ENCODE measurements at places on chromosomes 6 and 20.

DNA sequence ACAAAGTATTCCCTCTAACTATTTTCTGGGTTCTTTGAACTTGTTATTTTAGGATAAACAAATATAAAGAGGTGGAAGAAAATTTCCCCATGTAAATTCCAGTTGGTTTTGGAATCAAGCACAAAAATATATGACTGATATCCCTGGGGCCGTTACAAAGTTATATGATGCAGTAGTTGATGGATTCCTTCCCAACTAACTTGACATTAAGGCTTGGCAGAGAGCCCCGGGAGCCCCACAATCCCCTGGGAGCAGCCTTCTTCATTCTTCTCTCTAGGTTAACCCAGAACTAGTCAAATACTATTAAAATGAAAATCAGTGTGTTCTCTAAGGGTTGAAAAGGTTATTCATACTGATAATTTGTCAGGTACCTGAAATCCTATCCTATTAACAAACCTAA lies 508.9 kb upstream of the SOX4 start:
- DNase-seq: no peak

DNA sequence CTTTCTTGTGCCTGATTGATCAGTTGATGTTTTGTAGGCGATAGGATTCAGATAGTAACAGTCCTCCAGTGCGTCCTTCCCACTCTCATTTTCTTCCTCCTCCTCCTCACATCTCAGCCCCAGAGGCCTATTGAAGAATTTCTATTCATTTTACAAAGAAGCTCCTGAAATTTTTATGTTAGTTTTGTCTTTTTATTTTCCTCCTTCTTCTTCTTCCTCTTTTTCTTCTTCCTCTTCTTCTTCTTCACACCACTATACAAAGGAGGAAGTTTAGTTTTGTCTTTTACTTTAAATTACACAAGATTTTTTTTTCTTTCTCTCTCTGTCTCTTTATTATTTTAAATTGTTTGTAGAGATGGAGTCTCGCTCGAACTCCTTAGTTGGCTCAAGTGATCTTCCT lies 19.1 kb downstream of the BTN2A1 start:
- no peak for DNase-seq

DNA sequence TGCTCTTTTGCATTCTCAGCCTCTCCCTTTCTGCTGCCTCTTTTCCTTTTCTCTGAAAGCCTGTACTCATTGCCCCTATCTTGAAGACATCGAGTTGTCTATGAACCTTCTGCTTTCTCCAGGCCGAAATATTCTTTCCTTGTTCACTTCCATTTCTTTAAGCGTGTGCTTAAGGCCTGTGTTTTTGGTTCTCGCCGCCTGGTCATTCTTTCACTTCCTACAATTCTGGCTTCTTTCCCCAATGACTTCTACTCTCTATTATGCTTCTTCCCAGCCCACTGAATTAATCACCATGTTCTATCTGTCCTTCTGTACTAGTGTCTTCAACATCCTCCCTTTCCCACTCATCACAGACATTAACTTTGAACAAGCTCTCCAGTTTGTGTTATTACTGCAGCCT lies 69.6 kb downstream of the C6orf52 start:
- no peak for DNase-seq

- DNase-seq: no peak
Observed at GRCh38 chr6:25360621-25361020, 81.4 kb downstream of the CARMIL1 start.

DNA sequence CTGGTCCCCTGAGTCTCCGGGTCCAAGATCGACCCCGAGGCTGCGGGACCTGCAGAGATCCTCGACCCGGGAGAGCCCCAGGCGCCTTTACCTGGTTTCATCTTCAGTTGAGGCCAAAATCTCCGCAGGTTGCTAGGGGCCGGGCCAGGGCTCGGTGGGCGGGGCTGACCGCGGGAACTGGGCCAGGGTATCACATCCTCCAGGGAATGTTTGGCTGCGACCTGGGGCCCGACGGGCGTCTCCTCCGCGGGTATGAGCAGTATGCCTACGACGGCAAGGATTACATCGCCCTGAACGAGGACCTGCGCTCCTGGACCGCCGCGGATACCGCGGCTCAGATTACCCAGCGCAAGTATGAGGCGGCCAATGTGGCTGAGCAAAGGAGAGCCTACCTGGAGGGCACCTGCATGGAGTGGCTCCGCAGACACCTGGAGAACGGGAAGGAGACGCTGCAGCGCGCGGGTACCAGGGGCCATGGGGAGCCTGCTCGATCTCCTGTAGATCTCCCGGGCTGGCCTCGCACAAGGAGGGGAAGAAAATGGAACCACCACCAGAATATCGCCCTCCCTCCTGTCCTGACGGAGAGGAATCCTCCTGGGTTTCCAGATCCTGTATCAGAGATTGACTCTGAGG lies 53.8 kb upstream of the POLR1H start:
- DNase-seq: no peak

DNA sequence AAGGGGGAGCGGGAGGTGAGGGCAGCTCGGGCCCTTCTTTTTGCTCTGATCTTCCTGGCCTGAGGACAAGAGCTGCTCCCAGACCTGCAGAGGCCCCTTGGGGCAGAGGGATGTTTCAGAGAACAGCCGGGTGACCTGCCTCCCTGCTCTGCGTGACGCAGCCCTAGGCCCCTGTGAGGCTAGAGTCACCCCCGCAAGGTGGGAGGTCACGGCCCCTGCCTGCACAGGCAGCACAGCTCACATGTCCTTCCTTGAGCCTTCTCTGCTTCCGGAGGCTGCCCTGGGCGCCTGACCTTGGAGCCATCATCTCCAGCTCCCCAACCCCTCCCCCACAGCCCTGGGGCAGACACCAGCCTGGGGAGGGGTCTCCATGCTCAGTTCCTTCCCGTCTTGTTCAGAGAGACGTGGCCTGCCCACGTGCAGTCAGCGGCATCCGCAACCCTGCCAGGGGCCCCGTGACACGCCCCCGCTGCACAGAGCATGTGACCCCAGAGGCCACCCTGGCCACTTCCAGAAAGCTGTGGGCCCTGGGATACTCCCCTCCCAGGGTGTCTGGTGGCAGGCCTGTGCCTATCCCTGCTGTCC lies at the start of gene BIRC7:
Gene BIRC7 (plus strand): TSS at position 507 of the 585 bp plus-strand sequence. CDS start 192 bp downstream, outside the sequence.
- DNase-seq: no peak

DNA sequence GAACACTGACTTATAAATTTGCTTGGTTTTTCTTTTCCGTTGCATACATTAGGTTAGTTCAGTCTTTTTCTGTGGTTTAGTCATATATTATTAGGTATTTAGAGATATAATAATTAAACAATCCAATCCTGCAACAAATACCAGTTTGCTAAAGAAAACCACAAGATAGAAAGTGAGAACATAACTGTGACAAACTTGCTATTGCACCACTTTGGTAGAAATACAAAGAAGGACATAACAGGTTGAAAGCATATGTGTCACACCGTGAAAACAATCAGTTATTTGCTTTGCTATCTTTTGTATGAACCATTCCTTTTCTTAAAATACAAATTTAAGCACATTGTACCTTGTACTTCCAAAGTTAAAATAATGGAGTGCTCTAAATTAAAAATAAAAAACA lies 42.0 kb upstream of the KCNQ5 start:
- DNase-seq: no peak

DNA sequence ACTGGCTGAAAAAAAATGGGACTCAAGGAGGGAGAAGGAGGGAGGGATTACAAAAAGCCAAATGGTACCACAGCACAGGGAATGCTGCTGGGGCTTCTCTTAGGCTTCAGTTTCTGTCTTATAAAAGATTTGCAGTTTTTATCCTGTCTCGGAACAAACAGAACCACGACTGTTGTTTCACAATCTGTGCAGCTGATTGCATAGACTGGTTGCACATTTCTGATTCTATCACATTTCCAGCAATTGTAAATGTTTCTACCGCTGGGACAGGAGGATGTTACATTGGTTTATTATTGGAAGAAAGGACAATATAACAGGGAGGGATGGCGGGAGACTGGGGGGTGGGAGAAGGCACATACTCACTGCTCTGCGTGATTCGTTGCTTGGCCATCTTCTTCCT lies 73.5 kb upstream of the ARID1B start:
- no peak for DNase-seq

DNA sequence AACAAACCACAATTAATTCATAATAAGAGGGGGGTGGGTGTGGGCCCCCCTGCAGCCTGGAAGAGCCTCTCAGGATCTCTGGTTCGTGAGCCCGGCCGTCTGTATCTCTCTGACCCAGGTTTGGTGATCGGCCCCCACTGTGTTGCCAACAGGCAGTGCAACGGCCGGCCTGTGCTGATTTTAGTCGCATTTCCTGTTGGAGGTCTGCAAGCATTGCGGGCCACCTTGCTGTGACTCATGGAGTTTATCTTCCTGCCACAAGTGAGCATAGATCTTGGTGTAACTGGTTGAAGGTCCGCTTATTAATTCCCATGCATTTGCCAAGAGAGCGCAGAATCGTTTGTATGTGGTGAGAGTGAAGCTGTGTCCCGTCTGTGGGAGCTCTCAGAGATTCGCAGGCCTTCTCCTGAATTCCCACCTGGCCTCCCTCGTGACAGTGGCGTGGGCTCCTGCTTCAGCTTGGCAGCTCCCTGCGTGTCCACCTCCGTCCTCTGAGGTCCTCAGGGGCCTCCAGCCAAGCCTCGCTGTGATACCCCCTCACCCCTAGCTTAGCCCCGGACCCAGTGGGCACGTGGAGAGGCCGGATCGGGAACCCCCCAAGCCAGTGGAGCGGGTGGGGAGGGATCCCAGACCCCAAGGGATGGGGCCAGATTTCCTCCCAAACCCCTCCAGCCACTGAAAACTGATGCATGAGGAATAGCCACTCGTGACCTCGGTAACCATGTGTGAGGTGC lies 269.8 kb downstream of the CDH4 start:
- DNase-seq: no peak

- no peak for DNase-seq
Observed at GRCh38 chr20:52087471-52087870, 104.1 kb downstream of the ZFP64 start.

- no peak for DNase-seq
Observed at GRCh38 chr6:143958839-143959399, 49.1 kb downstream of the PLAGL1 start.

DNA sequence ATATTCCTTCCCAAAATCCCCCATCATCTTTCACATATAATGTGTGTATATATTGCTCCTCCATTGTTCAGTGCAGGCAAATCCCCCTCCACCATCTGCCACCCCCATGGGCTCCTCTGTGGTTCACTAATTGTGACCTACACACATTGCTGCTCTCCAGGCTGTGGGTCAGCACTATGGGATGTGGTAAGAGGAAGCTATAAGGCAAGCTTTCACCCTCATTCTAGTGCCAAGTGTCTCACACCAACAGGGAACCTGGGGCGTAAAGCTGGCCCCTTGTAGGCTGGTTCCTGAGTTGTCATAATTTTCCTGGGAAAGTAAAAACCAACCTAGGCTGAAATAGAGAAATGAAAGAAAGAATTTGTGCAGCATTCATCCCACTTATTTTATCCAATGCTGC lies 16.8 kb downstream of the FKBP1A start:
- no peak for DNase-seq

- DNase-seq: no peak
Observed at GRCh38 chr6:87122477-87122876, 27.6 kb upstream of the CGA start.

- DNase-seq: no peak
Observed at GRCh38 chr20:50238081-50238800, 47.6 kb downstream of the CEBPB start.

DNA sequence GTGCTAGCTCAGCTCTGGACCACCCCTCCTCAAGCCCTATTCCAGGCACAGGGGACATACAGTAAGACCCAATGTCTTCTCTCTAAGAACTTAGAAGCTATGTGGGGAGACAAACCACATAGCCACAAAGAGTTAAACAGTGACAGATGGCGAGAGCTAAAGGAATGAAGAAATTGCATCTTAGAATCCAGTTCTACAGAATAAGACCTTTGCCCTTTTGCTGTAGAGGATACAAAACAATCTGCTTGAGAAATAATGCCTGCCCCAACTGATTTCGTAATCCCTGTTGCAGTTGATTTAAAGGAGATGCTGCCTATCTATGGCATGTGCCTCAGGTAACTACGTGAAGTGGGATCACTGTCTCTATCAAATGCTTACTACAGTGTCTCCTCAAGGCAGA lies 31.2 kb downstream of the TNFRSF21 start:
- DNase-seq: no peak

GRCh38 chr6:83270971-83271719 lies 78.0 kb downstream of the RWDD2A start:
- no peak for DNase-seq

- peak; percentile 31 for DNase-seq
Observed at GRCh38 chr6:155050311-155050710, 55.2 kb downstream of the TIAM2 start.

GRCh38 chr6:35166520-35166919 lies 25.4 kb upstream of the TCP11 start:
- DNase-seq: no peak

GRCh38 chr20:1893721-1894470 lies 1.3 kb upstream of the SIRPA start:
- DNase-seq: no peak

DNA sequence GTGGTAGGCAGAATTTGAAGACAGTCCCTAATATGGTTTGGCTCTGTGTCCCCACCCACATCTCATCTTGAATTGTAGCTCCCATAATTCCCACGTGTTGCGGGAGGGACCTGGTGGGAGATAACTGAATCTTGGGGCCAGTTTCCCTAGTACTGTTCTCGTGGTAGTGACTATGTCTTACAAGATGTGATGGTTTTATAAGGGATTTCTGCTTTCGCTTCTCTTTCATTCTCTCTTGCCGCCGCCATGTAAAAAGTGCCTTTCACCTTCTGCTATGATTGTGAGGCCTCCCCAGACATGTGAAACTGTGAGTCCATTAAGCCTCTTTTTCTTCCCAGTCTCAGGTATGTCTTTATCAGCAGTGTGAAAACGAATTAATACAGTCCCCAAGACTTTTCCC lies 103.4 kb downstream of the PDE10A start:
- DNase-seq: no peak

DNA sequence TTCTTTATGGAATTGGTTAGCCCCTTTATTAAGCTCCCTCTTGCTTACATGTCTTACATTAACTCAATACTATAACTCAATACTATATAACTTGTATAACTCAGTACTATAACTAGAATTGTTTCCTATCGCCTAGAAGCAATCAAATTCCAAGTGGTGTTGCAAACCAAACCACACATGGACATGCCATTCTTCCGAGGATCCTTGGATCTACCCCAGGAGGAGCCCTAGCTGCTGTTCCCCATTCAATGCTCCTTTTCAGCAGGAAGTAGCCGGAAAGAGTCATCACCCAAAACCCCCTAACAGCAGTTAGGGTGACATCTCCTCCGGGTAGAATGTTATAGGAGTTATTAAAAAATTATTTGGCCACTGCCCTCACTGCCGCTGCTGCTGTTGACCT lies 40.5 kb downstream of the PLN start:
- DNase-seq: no peak

DNA sequence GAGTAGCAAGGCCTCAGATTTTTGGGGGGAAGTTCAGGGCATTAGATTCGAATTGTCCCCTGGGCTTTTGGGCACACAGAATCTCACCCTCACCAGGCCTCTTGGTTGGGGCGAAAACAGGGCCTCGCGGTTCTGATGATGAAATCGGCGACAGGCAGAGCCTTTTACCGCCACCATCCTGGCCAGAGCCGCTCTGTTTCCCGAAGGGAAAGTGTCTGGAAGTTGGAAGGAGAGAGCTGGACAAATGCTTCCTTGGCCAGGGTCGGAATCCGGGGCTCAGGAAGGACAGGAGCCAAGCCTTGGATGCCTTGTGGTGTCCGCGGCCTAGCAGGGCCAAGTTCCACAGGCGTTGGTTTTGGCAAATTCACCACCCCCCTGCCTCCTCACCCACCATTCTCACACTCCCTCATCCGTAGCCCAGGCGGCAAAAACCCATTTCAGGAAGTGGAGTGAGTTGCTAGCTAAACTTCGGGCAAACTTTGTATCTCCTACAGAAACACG lies 3.5 kb upstream of the TFAP2A start:
- no peak for DNase-seq

- no peak for DNase-seq
Observed at GRCh38 chr6:52420668-52421358, 671 bp downstream of the EFHC1 start.
